ENCODE measurements at places on chromosomes 13 and 19. TPM values are rescaled to one million over a fixed set of nuclear protein-coding genes. Genes with fewer than 3 reads are reported as not detected.

The PSG2 gene
- total RNA-seq = not detected

The PCP2 gene
- not detected for total RNA-seq

The TLE6 gene
- 0.93 TPM for total RNA-seq

The LAIR2 gene
- total RNA-seq = not detected

The PRRG2 gene
- total RNA-seq = 10.0 TPM

The ZNF628 gene
- 3.7 TPM for total RNA-seq

The MIR17HG gene
- 3.7 TPM for total RNA-seq

The ZSCAN4 gene
- total RNA-seq = not detected

The ARMC6 gene
- total RNA-seq = 41.9 TPM

The ZNF550 gene
- 4.7 TPM for total RNA-seq

The SHISA2 gene
- total RNA-seq = 1.1 TPM

The MCEMP1 gene
- total RNA-seq = not detected

The GTPBP3 gene
- total RNA-seq = 23.6 TPM

The CPAMD8 gene
- 0.74 TPM for total RNA-seq

Data from airway epithelial cell (primary cell).